ENCODE measurements at places on chromosomes 7 and 10.

GRCh38 chr7:107262857-107263256, 94.1 kb downstream of the HBP1 start:
- no peak for DNase-seq

DNA sequence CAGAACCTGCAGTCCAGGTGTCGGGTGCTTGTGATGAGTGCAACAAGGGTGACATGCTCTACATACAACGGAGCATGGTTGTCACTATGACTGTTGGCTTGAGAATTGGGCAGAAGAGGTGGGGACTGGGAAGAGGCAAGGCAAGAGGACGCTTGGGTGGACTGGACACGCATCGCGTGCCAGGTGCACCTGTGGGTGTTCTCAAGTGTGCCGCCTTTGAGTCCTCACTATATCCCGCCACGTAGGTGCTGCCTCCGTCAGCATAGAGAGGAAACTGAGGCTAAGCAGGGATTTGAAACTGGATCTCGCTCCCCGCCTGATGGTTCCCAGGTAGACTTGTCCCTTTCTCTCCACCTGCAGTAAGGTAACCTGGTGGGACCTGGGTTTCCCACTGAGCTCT, 27.2 kb downstream of the CDH23 start:
- DNase-seq: no peak

GRCh38 chr7:51237446-51238133, 79.0 kb downstream of the COBL start:
- no peak for DNase-seq

GRCh38 chr10:124156524-124157260, 63.3 kb upstream of the CHST15 start:
- DNase-seq: no peak
